ENCODE measurements at places on chromosomes 2 and 18.

DNA sequence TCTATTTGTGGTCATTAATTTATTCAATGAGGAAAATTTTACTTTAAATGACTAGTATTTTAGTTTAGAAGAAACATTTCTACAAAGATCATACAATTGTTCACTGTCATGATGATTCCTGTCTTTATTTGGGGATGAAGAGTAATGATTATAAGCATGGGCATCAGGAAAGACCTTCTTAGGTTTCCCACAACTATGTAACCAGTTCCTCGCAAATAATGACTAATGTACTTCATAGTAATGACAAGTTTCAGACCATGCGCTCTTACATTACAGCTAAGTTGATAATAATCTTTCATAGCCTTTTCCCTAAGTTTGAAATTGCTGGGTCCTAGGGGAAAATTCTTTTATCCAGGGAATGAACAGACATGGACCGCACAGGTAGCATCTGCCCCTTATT lies 90.5 kb downstream of the MYO5B start:
- no peak for DNase-seq

GRCh38 chr18:48990481-48991318 lies 39.9 kb upstream of the SMAD7 start:
- DNase-seq = peak; percentile 24

DNA sequence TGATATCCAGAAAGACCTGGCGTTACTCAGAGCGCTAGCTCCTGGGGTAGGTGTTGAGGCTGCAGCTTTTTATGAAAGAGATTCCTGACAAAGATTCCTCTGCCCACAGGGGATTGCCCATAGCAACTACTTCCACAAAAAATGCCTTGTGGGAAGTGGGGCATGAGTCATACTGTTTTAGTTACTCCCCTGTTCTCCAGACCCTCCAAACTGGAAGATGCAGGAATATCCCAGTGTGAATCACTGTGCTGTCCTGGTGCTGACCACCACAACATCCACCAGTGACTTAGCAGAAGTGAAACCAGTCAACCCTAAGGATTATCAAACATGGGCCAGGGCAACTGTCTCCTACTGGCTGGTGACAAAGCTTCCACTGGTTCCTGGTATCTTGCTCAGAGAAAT lies 61.8 kb downstream of the CDH2 start:
- DNase-seq = no peak

DNA sequence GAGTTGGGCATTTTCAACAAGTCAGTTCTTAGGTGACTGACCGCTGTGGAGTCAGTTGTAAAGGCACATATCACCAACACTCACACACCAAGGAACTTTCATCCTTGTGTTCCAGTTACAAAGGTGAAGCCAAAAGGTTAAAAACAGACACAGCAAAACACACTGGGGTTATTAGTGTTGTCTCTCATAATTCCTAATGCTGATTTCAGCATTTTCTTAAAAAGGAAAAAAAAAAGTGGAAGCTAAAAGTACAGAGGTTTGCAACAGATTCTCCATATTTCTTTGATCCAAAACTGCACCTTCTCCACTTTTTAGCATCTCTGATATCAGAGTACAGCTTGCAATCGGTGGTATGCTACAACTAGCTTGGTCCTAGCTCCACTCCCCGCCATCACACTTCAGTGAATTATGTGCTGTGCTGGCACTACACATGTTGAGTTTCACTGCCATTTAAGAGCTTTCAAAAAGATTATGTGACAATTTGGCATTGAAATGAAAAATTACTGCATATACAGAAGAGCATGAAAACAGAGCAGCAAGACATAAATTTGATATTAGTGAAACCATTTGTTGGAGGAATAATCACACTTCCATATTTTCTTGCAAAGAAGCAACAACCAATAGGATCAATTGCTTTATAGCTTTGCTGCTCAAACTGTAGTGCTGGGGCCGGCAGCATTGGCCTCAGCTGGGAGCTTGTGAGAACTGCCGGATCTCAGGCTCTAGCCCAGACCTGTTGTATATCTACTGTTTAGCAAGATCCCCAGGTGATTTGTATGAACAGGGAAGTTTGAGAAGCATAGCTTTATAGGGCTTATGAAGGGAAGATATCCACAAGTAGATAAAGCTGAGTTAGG lies 62.3 kb upstream of the DAPL1 start:
- no peak for DNase-seq

- no peak for DNase-seq
Observed at GRCh38 chr18:45505497-45506206, 109.6 kb upstream of the SLC14A2 start.

DNA sequence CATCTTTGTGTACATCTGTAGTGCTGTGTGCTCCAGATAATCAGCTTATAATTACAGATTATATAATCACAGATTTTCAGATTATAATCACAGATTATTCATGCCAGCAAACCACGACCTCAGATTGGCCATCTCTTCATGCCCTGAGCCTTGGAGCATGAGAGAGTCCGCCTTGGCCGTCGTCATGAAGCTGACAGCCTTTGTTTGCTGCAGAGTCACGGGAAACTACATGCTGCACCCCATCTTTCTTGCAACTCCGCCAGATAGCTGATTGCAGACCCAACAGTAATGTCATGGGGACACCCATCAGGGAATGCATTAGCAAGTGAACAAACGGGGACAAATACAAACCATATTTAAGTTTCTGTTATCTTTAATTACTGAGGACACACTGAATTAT lies 7.3 kb downstream of the TMEM178A start:
- no peak for DNase-seq

DNA sequence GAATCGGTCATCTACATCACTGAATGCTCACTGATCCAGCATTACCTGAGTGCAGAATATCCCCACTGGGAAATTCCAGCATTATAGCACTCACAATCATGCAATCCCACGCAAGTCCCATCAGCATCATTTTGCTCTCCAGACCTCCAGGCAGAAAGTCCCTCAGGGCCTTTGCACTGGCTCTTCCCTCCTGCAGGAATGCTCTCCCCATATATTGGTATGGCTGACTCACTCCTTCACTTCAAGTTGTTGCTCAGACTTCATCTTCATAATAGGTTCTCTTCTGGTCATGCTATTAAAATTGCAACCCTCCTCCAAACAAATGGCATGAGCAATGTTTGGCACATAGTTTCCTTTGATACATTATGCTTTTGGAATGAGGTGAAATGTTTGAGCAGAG lies 64.7 kb upstream of the CELF4 start:
- DNase-seq = no peak

- no peak for DNase-seq
Observed at GRCh38 chr18:53909668-53910067, 314.8 kb downstream of the MBD2 start.

GRCh38 chr2:144607099-144607498 lies 87.2 kb upstream of the ZEB2 start:
- no peak for DNase-seq

GRCh38 chr2:205283736-205284270 lies 398.5 kb upstream of the NRP2 start:
- no peak for DNase-seq

DNA sequence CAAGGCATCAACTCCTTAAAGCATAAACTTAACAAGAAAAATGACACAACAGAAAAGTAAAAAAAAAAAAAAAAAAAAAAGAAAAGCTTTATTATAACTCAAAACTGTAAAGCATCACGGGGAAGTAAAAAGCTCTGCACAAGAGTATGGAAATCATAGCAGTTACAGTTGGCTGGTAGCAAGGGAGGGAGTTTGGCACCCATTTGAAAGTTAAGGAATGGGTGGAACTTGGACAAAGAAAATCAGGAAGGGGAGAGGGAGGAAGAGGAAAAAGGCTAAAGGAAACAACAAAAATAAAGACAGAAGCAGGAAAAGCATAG lies 8.6 kb downstream of the KLF7 start:
- no peak for DNase-seq
